ENCODE measurements at places on chromosomes 4 and X. TPM values are rescaled to one million over a fixed set of nuclear protein-coding genes. Genes with fewer than 3 reads are reported as not detected.

GRCh38 chrX:15790769-15791290 lies 546 bp downstream of the ZRSR2 start:
- no peaks in the 10 kb centered on the region for H3K27me3 ChIP-seq
- no peak for DNase-seq
- H3K27ac ChIP-seq, result no peak overlapping the region
- no peak overlapping the region for H3K4me3 ChIP-seq
- H3K36me3 ChIP-seq, result peaks cover 21% of the 10 kb centered on the region
- peaks cover 21% of the 10 kb centered on the region for H3K4me1 ChIP-seq

DNA sequence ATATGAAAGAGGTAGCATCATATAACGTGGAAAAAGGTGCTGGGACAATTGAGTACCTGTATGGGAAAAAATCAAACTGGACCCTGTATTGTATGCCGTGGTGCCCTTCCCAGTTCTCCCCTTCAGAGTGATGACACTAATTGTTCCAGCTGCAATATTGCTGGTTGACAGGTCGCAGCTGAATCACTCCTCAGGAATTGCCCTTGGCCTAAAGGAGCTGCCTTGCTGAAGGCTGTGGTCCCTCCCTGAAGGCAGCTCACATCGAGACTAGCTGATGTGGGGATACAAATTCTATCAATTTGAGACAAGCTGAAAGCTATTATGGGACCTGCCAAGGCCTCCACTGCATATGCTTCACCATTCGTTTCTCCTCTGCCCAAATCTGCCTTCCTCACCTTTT lies 39.3 kb upstream of the CXCL8 start:
- no peaks in the 10 kb centered on the region for H3K4me1 ChIP-seq
- H3K27me3 ChIP-seq, result peaks cover 2% of the 10 kb centered on the region
- H3K4me3 ChIP-seq, result no peak overlapping the region

GRCh38 chr4:139142980-139143379 lies 34.0 kb downstream of the ELF2 start:
- no peak overlapping the region for H3K27ac ChIP-seq
- peaks cover 4% of the 10 kb centered on the region for H3K36me3 ChIP-seq
- H3K27me3 ChIP-seq, result no peaks in the 10 kb centered on the region
- no peak for DNase-seq

- no peak overlapping the region for H3K27ac ChIP-seq
- no peak for DNase-seq
- H3K27me3 ChIP-seq, result peaks cover 2% of the 10 kb centered on the region
- H3K4me1 ChIP-seq, result peaks cover 4% of the 10 kb centered on the region
Observed at GRCh38 chrX:11421805-11422524, 128.8 kb downstream of the AMELX start.

GRCh38 chr4:28508636-28509035 lies 1648.0 kb downstream of the STIM2 start:
- H3K27ac ChIP-seq, result no peak overlapping the region
- no peak for DNase-seq
- H3K27me3 ChIP-seq, result no peaks in the 10 kb centered on the region
- no peaks in the 10 kb centered on the region for H3K36me3 ChIP-seq

Gene CPZ
- total RNA-seq, result not detected

Gene PAGE2B
- total RNA-seq, result not detected

Gene PLAC8
- 142 TPM for total RNA-seq
